Stimulated activated CD4-positive, alpha-beta T cell treated with anti-CD3 and anti-CD28 coated beads, Interleukin-4, amount 100 ng/mL, for 24 hours (primary cell): ENCODE measurements at places on chromosomes 16 and 17.

DNA sequence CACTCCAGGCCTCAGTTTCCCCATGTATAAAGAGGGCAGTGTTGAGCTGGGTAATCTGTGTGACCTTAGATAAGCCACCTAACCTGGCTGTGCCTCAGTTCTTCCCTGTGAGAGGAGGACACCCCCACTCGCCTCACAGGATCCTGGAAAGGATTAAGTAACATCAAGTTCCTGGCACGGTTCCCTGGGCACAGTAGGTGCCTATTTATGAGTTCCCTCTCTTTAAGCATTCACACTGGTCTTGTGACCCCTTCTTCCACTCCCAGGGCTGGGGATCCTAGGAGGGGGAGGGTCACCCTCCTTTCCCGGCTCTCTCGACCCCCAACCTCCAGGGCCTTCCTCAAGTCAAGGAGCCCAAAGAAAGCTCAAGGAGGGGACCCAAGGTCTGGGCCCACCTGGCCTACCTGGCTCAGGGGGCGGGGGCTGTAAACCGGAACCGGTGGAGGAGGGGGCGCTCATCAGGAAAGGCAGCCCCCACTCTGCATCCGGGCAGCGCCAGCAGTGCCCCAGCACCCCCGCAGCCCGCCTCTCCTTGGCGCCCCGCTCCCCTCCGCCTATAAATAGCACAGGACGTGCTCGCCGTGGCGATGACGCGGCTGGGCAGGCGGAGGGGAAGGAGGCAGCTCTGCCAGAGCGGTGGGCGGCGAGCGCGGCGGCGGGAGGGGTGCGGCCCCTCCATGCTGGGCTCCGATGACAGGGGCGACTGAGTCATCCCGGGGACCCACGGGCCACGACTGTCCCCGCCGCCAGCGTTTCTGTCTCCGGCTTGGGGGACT lies 9.4 kb downstream of the RPL19 start:
- peak; percentile 74 for DNase-seq

GRCh38 chr17:8162997-8163977 lies 539 bp upstream of the VAMP2 start:
- DNase-seq, result no peak

DNA sequence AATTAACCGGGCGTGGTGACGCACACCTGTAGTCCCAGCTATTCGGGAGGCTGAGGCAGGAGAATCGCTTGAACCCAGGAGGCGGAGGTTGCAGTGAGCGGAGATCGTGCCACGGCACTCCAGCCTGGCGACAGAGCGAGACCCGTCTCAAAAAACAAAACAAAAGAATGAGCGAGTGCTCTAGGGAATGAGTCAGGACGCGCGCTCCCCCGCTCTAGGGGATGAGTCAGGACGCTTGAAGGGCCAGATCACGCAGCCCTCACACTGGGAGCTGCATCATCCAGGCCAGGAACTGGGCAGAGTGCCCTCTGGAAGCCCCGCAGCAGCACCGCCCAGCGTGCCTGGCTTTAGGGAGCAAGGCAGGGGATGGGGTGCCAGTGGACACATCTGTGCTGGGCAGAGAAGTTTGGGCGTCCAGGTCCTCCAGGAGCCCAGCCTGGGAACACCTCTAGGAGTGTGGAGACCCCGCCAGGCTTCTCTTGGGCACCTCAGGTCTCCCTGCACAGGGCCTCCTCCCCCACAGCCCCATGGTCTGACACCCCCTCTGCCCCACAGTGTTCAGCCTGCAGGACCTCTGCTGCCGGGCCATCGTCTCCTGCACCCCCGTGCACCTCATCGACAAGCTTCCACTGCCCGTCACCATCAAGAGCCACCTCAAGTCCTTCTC lies 3.9 kb upstream of the WFIKKN1 start:
- DNase-seq, result no peak

- DNase-seq, result no peak
These were observed 47.4 kb downstream of the CYB561 start for GRCh38 chr17:63398680-63399079.
